ENCODE measurements at places on chromosomes 5 and 9.

- peak; percentile 70 for DNase-seq
Observed at GRCh38 chr5:133944263-133945185, 23.9 kb downstream of the C5orf15 start.

- peak; percentile 23 for DNase-seq
Observed at GRCh38 chr9:133955821-133956411, 36.2 kb downstream of the VAV2 start.

DNA sequence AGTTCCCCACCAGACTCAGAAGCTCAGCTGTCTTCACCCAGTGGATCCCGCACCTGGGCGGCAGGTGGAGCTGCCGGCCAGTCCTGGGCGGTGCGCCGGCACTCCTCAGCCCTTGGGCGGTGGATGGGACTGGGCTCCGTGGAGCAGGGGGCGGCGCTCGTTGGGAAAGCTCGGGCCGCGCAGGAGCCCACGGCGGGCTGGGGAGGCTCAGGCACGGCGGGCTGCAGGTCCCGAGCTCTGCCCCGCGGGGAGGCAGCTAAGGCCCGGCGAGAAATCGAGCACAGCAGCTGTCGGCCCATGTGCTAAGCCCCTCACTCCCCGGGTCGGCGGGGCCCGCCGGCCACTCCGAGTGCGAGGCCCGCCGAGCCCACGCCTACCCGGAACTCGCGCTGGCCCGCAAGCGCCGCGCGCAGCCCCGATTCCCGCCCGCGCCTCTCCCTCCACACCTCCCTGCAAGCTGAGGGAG lies 560.0 kb downstream of the BRINP1 start:
- no peak for DNase-seq

GRCh38 chr5:118554981-118555380 lies 433.4 kb downstream of the DTWD2 start:
- no peak for DNase-seq

GRCh38 chr5:60354311-60354710 lies 345.7 kb downstream of the DEPDC1B start:
- no peak for DNase-seq

- DNase-seq: no peak
Observed at GRCh38 chr9:110814159-110814558, 145.6 kb downstream of the MUSK start.

- DNase-seq: no peak
Observed at GRCh38 chr5:125064621-125065438, 318.4 kb upstream of the ZNF608 start.

- no peak for DNase-seq
Observed at GRCh38 chr9:99106044-99106375, 1.1 kb downstream of the TGFBR1 start.

DNA sequence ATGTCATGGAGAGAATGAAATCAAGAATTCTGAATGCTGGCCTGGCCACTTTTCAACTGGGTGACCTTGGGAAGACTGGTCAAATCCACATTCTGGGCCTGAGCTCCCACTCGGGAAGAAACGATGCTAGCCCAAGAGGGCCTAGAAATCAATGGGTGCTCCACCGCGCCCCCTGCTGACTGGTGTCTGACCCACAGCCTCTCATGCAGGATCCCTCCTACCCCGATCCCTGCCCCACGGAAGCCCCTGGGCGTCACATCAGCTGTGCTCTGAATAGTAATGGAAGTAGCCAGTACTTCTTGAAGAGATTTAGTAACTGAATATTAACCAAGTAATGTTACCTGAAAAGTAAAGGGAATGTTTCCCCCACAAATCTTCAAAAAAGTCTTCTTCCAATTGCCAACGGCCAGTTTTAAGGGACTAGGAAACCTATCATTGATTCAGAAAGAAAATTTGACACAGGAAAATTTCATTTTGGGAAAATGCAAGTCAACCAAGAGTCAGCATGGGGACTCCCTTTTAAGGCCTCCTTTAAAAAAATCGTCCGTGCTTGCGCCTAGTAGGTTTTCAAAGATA lies 43.9 kb downstream of the CRB2 start:
- peak; percentile 45 for DNase-seq

DNA sequence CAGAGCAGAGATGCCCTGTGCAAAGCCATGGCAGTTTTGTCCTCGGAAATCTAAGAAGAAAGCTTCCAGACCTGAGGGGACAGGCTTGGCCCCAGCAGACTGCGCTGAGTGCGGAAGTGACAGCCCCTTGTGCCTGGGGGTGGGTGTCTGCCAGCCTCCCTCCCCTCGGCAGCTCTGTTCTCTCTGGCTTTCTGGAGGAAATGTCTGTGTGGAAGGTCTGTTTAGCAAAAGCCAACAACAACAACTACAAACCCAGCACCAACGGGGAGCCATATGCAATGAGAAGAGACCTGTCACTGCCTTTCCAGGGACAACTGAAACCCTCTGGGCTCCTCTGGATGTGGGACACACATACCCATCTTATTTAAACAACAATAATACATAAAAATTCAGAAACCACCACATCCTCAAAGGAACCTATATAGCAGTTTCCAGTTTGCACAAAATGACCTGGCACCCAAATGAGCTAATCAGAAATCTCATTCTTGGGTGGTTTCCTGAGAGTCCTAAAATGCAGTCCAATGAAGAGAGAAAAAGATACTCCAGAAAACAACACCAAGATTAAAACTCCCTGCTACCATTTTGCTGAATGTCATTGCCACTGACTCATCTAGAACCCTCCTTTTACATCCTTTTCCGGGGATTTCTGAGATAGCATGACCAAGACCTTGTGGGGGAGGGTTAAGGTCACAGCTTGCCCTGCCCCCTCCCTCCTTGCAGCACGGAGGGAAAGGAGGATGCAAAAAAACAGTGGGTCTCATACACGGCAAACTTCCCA lies 97.7 kb downstream of the AK8 start:
- DNase-seq: peak; percentile 35

- DNase-seq: no peak
Observed at GRCh38 chr9:104750185-104750767, 2.8 kb downstream of the NIPSNAP3A start.

DNA sequence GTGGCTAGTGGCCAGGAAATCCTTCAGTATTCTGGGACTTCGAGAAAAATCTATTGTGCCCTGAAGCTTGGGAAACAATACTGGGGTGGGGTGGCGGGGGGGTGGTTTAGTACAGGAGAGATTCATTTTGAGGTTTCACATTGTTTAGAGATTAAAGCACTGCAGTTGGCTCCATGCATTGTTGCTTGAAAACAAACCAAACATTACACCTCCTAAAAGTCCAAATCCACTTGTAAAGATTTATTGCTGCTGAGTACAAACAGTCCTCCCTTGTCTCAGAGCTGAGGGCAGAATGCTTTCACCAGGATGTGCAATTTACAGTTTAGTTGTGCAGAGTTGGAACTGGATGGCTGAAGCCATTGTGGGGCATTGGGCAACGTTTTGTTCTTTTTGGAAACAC lies 49.4 kb downstream of the GGTA1 start:
- DNase-seq: no peak

- DNase-seq: peak; percentile 62
Observed at GRCh38 chr5:177498013-177498787, 796 bp upstream of the PDLIM7 start.

GRCh38 chr5:168076561-168076991 lies 214.9 kb upstream of the WWC1 start:
- peak; percentile 15 for DNase-seq

GRCh38 chr5:150246429-150246828 lies 43.1 kb downstream of the CAMK2A start:
- no peak for DNase-seq

GRCh38 chr9:1086517-1086916 lies 36.4 kb downstream of the DMRT2 start:
- no peak for DNase-seq

- peak; percentile 30 for DNase-seq
Observed at GRCh38 chr5:141492168-141492885, 3.4 kb downstream of the PCDHGC5 start.

DNA sequence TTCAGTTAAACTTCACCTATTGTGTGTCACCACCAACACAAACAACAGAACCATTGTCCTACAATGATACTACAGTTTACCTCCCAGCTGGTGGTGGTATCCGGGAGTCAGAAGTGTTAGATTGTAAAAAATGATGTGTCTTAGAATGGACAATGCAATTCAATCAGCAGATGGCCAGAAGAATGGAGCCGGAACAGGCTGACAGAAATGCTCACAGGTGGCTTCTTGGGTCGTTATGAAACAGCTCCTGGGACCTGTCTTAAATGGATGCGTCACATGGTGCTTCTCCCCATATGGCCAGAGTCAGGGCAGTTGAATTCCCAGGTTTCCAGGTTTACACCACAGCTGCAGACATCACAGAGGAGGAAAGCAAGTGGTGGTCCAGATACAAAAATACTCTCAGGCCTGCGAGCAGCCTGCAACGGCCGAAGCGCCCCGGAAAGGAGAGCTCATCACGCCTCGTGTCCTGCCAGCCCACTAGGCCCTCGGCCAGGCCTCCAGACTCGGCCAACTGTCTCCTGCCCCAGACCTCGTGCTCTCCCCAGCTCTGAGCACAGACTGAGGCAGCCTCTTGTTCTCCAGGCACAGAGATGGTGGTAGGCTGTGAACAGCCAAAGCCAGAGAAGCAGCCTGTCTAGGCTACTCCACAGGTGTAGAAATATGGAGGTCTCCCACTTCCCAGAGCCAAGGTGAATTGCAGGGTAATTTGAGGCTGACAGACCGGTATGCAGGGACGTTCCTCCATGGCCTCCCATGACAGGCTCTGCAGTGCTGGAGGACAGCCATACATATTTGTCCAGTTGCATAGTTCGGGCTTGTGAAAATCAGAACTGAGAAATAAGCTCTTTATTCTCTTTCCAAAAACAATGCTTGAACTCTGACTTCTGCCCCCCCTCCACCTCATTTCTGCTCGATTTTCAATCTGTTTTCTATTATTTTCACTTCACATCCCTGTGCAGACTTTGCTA lies 98.5 kb upstream of the SPATA31C2 start:
- no peak for DNase-seq

GRCh38 chr5:180111273-180112002 lies 39.9 kb upstream of the RNF130 start:
- DNase-seq: no peak

GRCh38 chr5:156258934-156259333 lies 68.0 kb upstream of the SGCD start:
- no peak for DNase-seq

DNA sequence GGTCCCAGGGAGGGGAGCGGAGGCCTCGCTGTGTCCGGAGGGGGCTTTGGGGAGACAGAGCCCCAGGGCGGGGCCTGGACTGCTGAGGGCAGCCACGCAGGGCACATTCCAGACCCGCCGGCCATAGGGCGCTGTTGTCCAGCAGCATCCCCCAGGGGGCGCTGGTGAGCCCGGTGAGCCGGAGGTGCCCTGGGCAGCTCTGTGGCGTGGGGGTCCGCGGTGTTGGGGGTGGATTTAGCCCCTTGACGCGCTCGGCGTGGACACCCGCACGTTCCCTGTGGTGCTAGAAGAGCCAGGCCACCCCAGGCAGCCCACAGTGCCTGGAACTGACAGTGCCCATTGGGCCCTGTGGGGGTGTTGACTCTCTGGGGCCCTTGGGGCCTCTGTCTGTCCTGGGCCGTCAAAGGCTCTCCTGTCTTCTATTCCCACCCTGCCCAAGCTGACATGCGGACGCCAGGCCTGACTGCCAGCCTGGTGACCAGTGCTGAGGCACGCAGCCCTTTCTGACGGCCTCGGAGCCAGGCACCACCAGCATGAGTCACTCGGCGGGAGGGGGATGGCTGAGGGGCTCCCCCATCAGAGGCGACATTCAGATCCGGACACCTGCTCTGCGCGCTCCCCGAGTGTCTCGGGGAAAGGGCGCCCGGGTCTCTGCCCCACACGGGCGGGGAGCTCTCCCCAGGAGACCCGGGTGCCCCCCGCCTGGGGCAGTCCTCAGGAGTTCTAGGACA lies 23.9 kb downstream of the TPPP start:
- DNase-seq: peak; percentile 56

DNA sequence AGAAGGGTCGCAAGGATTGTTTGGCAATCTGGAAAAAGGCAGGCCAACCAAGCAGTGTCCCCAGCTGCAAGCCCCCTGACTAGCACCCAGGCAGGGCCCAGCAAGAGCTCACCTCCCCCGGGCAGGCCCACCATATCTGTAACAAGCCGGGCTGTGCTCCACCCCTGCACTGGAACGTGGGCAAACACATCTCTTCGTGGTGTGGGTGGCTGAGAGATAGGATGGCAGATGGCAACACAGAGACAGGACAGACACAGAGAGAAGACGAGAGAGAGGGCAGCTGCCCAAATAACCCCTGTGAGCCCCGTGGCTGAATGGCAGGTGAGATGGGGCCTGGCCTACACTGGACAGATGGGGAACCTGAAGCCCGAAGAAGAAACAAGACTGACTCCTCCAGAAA lies 9.4 kb downstream of the BBLN start:
- no peak for DNase-seq

- DNase-seq: no peak
Observed at GRCh38 chr5:10990634-10991033, 229.6 kb upstream of the DAP start.

GRCh38 chr5:67983251-67984110 lies 232.1 kb upstream of the PIK3R1 start:
- no peak for DNase-seq

DNA sequence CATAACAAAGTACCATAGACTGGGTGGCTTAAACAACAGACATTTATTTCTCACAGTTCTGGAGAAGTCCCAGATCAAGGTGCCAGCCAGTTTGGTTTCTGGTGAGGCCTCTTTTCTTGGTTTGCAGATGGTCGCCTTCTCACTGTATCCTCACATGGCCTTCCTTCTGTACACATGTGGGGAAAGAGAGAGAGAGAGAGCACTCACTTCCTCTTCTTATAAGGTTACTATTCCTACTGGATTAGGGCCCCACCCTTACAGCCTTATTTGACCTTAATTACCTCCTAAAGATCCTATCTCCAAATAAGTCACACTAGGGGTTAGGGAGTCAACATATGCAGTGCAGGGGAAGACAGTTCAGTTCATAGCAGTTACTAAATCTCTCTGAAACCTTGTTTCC lies 205.6 kb upstream of the GDNF start:
- no peak for DNase-seq

- no peak for DNase-seq
Observed at GRCh38 chr5:103510851-103511553, 51.6 kb downstream of the NUDT12 start.

- peak; percentile 23 for DNase-seq
Observed at GRCh38 chr5:72093824-72094223, 13.5 kb upstream of the MAP1B start.

DNA sequence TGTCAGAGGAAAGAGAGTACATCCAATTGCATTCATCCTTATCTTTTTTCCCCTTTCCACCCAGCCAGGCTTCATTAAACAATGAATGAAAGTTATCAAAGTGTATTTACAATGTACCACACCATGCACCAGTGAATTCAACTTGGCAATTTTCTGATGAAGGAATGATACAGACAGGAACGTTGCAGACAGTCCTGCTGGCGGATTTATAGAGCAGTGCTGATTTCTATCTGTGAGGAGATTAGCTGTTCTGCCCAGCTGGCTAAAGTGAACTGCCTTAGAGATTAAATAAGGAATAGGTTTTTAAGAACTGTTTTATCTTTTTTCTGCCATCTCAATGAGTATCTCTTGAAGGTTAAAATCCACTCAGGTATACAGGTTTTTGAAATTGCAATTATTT lies 403.9 kb downstream of the CDH18 start:
- no peak for DNase-seq
